ENCODE measurements at places on chromosomes 6 and 20.

- DNase-seq, result peak; percentile 3
These were observed 514 bp downstream of the ACOT13 start for GRCh38 chr6:24667378-24667803.

DNA sequence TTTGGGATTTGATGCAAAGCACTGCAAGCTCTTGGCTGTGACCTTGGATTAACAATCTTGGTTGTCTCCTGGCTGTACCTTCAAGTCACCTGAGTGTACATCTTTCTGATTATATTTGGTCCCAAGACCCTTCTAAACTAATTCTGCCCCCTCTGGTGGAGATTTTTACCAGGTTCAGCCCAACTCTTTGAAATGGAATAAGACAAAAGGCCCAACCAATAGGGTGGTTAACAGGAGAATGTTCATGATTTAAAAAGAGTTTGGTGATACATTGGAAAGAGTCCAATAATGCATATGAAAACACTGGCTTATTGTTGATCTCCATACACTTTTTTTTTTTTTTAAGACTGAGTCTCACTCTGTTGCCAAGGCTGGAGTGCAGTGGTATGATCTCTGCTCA lies 77.5 kb upstream of the CD83 start:
- DNase-seq, result no peak

- peak; percentile 39 for DNase-seq
These were observed 9.9 kb downstream of the CYP21A2 start for GRCh38 chr6:32047855-32048766.

GRCh38 chr20:12156252-12156651 lies 238.6 kb downstream of the BTBD3 start:
- DNase-seq, result no peak

GRCh38 chr6:5786969-5787720 lies 219.6 kb downstream of the NRN1 start:
- DNase-seq, result no peak

GRCh38 chr6:91317247-91317835 lies 730.5 kb upstream of the MAP3K7 start:
- DNase-seq, result no peak

- DNase-seq, result no peak
These were observed 10.1 kb upstream of the SNRNP48 start for GRCh38 chr6:7579851-7580250.

DNA sequence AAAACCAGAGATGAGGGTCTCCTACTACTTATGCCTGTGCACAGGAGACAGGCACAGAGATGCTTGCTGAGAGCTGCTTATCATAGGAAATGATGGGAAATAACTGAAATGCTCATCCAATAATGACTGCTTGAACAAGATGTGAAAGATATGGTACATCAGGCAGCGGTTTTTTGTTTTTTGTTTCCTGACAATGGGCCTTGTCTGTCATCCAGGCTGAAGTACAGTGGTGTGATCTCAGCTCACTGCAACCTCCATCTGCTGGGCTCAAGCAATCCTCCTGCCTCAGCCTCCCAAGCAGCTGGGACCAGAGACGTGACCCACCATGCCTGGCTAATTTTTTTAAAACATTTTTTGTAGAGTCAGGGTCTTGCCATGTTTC lies 1.2 kb upstream of the RIPOR3 start:
- DNase-seq, result no peak

DNA sequence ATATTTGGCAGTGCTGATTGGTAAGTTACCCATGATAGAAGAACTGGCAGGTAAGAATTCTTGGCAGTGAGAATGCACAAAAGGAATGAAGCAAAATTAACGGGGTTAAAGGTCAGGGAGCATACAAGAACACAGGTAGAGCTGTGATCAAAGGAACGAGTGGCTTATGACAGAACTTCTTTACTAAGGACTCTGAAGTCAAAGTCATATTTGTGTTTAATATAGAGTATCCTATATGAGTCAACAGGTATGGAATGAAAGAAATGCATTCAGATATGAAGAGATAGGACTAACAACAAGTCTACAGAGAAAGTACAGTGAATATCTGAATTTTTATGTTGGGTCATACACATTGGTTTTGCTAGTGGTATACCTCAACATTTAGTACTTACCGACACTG lies 209.0 kb upstream of the CITED2 start:
- DNase-seq, result peak; percentile 61

Data from fibroblast of skin of right quadriceps (primary cell).